ENCODE measurements at places on chromosomes 12 and 14.

GRCh38 chr14:97368900-97369564 lies 571.9 kb downstream of the VRK1 start:
- DNase-seq, result no peak

- DNase-seq, result no peak
Measured at GRCh38 chr12:123743002-123743401, 19.1 kb upstream of the DNAH10 start.

- DNase-seq, result no peak
Measured at GRCh38 chr12:10943167-10943566, 4.1 kb upstream of the TAS2R14 start.

DNA sequence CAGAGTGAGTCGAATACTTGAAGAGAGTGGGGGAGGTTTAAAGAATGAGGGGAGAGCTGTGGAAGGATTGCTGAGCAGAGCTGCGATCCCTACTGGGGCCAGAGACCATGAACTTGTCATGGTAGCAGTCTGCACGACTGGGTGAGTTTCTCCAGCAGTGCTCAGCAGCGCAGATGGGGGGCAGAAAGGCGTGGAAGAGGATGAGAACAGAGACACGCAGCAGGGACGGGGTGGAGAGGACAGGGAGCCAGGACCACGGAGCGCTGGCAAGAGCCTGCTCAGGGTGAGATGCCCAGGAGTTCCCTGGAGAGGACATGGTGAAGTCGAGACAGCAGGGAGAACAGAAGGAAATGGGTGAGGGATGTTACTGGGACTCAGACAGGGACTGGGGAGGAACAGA lies 2.1 kb upstream of the AQP6 start:
- no peak for DNase-seq

- DNase-seq, result no peak
Measured at GRCh38 chr12:94879542-94879941, 124.0 kb downstream of the NDUFA12 start.

GRCh38 chr12:76020731-76021672 lies 10.6 kb downstream of the PHLDA1 start:
- no peak for DNase-seq

GRCh38 chr14:77086017-77086727 lies 11.9 kb upstream of the CIPC start:
- DNase-seq, result no peak

DNA sequence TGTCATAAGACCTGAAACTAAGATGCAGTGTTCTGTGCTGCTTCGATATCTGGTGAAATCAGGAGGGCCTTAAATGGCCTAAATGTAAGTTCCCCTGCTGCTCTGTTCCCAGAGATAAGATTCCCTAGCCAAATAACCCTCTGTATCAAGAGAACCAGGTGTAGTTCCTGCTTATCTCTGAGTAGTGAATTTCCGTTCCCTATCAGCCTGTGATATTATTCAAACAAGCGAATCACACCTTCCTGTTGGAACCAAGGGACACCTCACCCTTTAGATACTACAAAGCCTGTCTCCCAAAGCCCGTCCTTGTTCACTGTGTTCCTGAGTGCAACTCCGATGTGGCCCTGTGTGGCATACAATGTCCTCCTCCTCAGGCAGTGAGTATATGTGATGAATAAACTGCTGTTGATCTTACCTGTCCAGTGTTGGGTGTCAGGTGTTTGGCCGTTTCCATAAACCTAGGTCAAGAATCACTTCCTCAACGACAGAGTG lies 52.2 kb upstream of the COCH start:
- DNase-seq, result no peak

- no peak for DNase-seq
Measured at GRCh38 chr12:8036346-8036745, 3.8 kb downstream of the FOXJ2 start.

DNA sequence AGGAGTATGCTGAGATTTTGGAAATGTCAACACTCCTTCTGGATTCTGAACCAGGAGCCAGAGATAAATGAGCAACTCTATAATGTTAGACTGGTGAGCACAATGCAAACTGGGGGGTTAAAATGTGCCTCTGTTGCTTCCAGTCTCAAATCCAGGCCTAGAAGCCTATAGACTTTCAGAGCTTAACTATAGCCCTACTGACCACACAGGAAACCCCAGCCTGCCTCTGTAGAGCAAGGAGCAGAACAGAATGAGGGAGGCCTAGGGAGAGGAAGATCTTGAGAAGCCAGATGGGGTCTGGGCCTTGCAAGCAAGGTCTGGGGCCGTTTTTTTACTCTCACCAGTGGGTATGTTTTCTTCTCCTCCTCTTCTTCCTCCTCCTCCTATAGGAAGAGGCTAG lies 225.4 kb upstream of the KITLG start:
- DNase-seq, result no peak

DNA sequence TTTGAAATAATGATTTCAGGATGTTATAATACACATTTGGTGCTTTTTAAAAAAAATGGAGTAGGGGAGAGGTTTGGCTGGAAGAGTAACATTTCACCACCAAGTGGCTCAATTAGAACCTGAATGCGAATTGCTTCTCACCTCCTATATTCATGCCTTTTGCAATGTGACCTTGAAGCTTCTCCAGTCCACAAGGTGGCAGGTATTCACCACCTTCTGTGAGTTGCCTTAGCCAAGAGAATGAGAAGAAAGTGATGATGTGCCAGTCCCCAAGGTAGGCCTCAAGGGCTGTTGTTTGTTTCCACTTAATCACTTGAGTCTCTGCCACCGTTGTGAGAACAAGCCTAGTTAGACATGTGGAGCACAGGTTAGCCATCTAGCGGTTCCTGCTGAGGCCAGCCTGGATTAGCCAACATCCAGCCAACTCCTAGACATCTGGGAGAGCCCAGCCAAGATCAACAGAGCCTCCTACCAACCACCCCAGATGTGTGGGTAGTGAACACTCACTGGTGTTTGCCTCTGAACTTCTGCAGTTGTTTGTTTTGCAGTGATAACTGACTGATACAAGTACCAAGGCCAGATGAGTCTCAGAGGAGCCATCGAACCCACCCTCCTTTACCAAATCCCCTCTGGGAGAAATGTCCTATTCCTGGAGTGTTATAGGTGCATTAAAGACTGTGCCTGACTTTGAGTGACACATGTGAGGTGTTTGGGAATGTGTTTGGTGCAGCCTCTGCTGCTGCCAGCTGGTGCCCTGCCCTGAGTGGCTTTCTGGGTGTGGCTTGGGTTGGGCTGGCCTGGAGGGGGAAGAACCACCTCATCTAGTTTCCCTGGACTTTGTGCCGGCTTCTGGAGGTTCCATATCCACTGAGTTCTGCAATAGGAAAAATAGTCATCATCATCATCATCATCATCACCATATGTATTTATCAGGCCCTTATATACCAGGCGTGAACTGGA lies 132.5 kb upstream of the RFLNA start:
- DNase-seq, result no peak

- DNase-seq, result no peak
Measured at GRCh38 chr12:86613311-86613710, 357.1 kb upstream of the MGAT4C start.

DNA sequence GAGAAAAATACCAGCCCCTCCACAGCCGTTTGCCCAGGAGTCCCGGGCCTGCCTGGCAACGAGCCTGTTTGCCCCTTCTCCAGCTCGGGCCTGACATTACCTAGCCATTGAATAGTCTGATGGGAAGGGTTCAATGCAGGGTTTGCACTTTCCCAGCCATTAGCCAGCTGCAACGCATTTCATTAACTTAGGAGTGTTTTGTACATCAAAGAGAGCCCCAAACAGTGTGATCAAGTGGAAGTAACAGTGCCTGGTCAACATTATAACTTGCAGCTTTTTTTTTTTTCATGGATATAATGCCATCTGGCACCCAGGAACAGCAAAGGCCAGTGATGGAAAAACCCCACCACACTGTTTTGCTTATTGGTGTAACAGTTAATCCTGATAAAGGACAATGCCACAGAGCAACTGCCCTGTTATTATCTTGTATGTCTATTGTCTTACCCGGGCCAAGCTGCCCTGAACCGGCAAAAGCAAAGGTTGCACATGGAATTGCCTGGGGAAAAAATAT lies 38.0 kb downstream of the BTG1 start:
- peak; percentile 35 for DNase-seq

DNA sequence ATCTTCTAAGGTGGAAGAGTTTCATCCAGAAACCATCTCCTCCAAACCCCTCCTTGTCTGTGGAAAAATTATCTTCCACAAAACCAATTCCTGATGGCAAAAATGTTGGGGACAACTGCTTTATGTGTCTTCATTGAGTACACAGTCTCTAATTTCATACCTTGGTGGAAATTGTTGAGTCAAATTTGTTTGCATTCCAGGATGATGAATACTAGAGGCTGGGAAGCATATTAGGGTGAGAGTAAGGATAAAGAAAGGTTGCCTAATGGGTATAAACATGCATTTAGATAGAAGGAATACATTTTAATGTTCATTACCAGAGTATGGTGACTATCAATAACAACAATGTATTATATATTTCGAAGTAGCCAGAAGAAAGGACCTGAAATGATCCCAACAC lies 98.2 kb downstream of the C12orf42 start:
- DNase-seq, result no peak

DNA sequence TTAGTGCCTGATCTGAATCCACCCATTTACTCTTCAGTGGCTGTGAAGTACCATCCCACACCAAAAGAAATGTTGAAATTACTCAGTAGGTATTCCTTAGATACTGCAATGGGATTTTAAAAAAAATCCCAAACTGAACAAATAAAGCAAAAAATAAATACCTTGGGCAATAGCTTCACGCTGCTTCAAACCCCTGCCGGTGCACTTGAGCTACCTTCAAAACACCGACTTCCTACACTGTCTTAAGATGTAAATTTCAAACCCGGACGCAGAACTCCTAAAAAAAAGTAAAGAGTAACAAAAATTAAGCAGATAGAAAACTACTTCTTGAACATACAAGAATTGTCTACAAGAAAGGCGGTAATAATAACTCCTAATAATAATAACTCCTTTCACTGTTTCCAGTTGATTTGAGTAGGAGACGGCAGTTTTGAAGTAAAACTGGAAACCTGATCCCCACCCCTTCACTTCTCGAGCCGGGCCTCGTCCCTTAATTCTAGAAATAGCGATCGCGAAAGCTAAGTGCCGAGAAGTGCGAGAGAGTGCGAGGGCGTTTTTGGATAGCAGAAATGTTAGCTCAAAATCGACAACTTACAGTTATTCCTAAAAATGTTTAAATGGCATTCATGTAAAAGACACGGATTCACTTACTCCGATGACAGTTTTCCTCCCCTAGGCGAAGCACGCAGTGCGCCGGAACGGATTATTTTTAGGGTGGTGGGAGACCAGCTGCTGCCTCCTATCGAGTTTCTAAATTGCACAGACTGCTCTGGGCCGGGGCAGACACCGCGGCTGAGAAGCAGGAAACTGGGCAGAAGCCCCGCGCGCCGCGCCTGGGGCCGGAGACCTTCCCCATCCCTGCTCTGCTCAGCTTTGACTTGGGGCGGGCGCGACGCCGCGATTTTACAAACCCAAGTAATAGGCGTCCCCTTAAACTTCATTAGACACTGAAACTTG lies at the start of gene ABCC9:
Gene ABCC9 (minus strand): TSS at position 878 of the 957 bp plus-strand sequence. CDS start 4,752 bp downstream, outside the sequence.
- DNase-seq, result no peak

- no peak for DNase-seq
Measured at GRCh38 chr14:92632546-92633273, 115.7 kb downstream of the LGMN start.

- no peak for DNase-seq
Measured at GRCh38 chr12:24561411-24561871, 387.5 kb downstream of the BCAT1 start.

DNA sequence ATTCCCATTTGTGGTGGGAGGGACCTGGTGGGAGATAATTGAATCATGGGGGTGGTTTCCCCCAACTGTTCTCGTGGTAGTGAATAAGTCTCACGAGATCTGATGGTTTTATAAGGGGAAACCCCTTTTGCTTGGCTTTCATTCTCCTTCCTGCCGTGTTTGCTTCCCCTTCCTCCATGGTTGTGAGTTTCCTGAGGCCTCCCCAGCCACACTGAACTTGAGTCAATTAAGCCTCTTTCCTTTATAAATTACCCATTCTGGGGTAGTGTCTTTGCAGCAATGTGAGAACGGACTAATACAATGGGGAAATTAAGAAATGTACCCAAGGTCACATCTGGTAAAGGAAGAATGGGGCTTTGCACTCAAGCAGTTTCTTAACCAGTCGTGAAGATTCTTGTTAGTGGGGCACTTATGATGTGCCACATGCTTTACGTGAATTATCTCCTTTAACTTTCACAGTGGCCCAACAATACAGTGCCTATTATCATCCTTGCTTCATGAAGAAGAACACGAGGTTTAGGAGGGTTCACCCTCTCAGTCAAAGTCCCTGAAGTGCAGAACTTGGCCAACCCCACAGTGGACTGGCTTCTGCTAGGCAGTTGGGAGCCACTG lies 234.3 kb downstream of the EFCAB11 start:
- no peak for DNase-seq

GRCh38 chr14:99606359-99606758 lies 2.4 kb upstream of the CCDC85C start:
- DNase-seq, result no peak

- no peak for DNase-seq
Measured at GRCh38 chr12:16019136-16019535, 108.0 kb downstream of the DERA start.

DNA sequence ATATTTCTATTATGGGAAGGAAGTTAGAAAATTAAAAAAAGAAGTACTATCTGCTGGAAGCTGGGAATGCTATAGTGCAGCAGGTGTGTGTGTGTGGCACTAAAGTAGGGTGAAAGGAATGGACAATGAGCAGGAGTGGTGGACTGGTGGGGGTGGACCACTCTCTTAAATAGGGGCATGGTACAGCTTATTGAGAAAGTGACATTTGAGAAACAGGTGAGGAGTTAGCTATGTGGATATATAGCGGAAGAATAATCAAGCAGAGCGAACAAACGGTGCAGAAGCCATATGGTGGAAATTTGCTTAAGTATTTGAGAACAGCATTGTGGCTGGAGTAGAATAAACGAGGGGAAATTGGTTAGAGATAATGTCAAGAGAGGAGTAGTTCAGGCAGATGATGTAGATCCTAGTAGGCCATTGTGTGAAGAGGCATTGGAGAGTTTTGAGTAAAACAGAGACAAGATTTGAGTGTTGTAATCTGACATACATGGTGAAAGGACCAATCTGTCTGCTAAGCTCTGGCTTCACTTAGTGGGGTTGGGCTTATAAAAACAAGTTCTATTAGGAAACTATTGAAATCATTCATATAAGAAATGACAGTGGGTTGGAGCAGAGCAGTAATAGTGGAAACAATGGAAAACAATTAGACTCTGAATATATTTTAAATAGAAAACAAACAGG lies 149.2 kb upstream of the SYT10 start:
- DNase-seq, result no peak

GRCh38 chr14:68619790-68620574 lies 172.9 kb downstream of the ZFP36L1 start:
- no peak for DNase-seq

GRCh38 chr12:116067892-116068291 lies 209.6 kb downstream of the MED13L start:
- DNase-seq, result no peak

DNA sequence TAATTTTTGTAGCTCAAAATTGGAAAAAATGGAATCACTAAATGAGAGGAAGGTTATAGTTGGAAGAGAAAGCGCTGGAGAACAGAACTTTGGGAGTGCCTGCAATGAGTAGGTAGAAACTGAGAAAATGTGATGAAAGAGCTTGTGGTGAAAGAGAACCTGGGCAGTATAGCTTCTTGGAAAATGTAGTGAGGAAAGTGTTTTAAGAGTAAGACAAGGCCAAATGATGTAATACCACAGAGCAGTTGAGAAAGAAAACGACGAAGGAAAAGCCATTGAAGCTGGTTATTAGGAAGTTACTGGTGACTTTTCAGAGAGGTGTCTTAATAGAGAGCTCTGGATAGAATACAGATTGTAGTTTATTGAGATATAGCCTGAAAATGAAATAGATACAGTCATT lies 255.3 kb downstream of the AEBP2 start:
- no peak for DNase-seq

GRCh38 chr12:74021937-74022336 lies 515.7 kb upstream of the ATXN7L3B start:
- DNase-seq, result no peak

GRCh38 chr12:41189395-41190251 lies 1.5 kb downstream of the PDZRN4 start:
- no peak for DNase-seq

Measured in NCI-H2107 (cell line).